ENCODE measurements at places on chromosomes 11 and 22.

- DNase-seq, result no peak
Observed at GRCh38 chr11:106413222-106413621, 335.8 kb downstream of the AASDHPPT start.

GRCh38 chr11:81963018-81963417 is 770.6 kb downstream of the FAM181B start:
- no peak for DNase-seq

DNA sequence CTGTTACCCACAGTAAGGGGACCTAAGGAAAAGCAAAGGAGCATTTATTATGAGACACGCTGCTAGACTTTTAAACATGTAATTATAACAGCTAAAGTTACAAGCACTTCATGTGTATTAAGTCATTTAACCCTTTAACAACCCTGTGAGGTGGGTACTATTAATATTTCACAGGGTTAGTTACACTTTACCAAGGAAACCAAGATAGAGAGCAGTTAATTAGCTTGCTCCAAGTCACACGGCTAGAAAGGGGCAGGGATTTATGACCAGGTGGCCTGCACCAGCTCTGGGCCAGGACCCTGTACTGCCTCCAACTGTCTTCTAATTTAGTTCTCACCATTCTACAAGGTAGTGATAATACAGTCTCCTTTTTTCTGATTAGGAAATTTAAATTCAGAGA is 74.9 kb downstream of the RPL27A start:
- DNase-seq, result no peak

GRCh38 chr22:35099883-35100282 is 33.9 kb downstream of the ISX start:
- DNase-seq, result no peak

- DNase-seq, result peak; percentile 19
Observed at GRCh38 chr11:67082071-67082791, 25.6 kb downstream of the RHOD start.

DNA sequence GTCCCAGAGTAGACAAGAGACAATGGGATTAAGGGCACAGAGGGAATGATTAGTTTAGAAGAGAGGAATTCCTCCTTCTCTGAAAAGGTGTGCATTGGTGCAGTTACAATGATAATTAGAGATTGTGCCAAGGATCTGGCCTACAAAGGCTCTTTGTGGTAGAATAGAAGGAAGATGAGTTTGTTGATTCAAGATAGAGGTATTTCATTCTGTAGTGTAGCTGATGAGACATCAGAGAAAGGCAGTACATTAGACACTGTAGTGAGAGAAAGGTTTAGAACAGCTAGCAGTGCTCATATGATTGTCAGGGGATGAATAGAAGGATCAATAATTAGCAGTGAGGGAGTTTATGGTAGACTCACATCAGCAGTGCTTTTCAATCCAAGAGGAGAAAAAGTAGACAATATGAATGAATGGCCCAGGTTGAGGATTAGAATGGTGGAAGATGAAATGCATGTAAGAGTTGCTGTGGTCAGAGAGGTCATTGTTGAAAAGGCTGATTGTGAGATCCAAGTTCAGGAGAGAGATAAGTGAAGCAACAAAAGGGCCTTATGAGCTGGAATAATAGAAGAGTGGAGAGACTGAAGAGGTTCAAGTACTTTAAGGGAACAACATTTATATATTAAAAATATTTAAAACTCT is 28.9 kb downstream of the SIK2 start:
- DNase-seq, result no peak

DNA sequence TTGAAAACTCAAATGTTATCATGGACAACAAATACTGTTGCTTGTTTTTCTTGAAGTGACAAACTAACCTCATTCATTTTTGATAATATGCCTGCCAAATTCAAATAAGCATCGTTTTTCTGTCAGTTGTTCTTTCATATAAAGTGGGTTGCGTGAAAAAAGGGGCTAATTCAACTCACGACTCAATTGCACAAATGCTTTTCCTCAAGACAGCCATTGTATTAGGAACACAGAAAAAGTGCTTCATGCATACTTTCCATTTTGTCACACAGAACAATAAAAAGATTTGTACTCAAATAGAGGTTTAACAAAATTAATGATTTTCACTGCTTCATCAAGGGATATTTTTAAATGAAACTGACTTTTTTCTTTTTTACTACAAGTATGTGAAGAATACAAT is 94.6 kb upstream of the ALKBH3 start:
- no peak for DNase-seq

DNA sequence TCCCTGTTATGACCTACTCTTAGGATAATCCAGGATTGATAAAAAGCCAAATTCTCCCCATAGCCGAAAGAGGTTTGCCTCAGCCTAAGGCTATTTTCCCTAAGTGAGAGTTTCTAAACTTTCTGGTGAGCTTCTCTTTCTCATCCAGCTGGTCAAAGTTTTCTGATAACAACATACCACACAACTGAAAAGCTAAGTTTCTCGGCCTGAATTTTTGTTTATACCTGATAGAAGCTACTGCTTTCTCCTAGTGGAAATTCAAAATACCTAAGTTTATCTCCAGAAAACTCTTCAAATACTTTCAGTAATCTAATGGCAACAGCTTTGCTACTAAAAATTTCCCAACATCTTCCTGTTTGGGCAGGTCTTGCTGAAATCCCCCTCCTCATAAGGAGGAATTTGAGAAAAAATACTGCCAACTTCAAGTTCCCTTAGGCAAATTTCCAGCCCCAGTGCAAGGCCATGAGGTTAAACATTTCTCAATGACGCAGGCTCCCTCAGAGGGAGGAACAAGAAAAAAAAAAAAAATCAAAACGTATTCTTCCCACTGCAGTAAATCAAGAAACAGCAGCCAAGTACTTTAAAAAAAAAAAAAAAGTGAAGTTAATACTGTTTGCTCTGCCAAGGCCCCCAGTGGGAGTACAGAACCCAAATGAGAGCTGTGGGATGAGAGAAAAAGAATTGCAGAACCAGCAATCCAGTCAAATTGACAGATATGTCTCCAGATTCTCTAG is 127.0 kb downstream of the MRTFA start:
- DNase-seq, result no peak

DNA sequence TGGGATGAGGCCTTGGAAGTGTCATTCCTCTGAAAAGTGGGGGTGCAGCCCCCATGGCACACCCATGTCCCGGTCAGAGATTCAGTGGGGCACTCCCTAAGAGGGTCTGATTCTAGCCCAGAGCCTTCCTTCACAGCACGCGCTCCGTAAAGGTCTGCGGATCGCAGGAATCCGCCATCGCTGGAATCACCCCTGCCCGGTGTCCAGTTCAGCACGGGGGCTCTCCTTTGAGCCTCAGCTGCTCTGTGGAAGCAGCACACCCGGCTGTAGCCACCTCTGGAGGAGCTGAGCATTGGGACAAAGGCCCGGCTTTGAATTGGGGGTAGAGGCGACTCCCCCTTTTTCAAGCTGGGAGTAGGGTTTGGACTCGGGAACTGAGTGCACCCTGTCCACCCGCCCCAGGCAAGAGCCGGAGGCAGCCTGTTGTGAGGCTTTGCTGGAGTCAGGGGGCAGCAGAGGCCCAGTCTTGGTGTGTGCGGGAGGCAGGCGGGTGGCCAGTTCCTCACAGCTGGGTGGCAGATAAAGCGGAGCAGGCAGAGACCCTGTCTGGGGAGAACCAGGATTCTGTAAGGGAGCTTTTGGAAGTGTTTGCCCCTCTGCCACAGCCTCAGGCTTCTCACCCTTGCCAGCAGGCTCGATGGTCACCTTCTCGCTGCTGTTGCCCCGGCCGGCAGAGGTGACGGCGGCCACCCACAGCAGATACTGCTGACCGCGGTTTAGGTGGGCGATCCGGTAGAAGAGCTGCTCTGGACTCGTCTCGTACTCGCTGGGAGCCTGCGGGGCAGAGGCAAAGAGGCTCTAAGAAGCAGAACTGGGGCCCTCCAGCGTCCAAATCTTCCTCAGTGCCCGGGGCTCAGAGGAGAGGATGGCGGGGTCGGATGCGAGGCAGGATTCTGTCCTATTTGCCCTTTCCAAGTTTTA is 115.9 kb downstream of the CEP164 start:
- peak; percentile 7 for DNase-seq

DNA sequence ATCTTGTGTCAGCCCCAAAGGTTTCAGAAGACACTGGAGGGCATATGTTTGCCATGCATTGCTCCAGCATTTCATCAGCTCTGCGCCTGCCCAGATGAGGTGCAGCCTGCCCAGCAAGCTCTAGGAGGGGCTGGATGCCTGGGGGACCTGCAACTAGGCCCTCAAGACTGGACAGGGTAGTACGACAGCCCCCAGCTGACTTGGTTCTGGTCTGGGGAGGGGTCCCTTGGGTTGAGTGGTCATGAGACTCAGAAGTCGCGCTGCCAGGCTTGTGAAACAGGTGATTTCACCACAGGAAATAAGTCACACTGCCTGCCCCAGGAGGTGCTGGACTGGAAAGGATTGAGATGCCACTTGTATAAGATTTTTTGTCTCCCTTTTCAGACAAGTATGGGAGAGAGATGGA is 23.4 kb downstream of the TPBGL start:
- no peak for DNase-seq

DNA sequence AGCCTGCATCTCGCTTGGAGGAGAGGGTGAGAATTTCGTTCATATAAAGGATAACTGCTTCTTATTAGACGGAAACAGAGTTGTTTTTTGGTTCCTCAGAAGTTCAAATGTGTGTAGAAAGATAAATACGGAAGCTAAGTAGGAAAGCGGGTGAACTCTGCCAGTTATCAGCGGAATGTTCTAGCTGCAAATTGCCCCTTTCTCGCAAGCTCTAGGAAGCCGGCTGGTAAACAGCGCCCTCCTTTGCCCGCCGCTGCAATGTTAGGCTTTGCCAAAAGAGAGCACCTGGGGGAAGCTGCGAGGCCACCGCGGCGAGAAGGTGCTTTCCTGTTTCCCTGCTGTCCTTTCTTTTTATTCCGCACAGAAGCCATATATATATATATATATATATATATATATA is 67.0 kb downstream of the IGLL5 start:
- DNase-seq, result peak; percentile 14

DNA sequence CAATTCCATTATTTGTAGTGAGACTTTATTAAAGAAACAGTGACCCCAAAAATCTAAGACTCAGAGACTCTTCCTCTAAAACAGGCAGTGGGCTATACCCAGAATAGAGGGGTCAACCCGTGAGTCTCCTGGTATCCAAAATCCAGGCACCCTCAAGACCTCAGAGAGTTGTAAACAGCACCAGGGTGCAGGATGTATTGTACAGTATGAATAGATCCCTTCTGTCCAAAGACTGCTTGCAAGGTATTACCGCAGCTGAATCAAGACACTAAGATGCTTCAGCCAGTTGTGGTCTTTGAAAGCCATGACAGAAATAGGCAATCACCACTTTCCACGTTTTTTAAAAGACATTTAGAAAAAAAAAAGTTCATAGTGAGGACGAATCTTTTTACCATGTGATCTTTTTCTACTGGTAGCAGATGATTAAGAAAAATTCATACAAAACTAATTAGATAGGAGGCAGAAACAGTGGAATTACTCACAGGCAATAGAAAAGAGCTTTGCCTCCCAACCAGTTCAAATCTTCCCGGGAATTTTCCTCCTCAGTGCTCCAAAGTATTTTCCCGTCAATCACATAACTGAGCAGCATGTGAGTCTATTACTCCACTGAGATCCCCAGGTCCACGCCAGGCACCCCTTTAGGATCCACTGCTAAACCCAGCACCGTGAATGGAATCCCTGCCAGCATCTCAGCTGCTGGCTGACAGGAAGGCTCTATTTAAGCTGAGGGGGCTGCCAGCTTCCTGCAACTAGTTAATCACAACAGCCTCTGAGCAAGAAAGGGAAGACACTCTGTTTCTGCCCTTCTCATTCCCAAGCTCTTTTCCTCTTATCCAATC is 113.1 kb downstream of the ETS1 start:
- no peak for DNase-seq

- DNase-seq, result no peak
Observed at GRCh38 chr11:7574491-7575130, 60.8 kb downstream of the PPFIBP2 start.

DNA sequence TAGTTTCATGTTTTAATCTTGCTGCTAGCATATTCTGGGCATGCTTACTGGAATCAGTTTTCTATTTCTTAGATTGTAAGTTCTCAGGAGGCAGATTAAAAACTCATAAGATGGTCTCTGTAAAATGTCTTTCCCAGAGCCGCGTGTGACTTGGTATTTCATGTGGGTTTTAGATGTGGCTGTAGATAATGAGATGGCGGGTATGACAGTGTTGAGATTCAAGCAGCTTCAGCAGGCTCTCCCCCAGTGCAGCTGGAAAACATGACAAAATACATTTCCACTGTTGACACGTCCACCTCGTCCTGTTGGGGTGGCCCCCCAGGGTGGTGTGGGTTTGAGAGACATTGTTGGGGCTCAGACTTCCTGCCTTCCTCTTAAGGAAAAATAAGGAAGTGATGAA is 106.8 kb downstream of the KIRREL3 start:
- DNase-seq, result no peak

DNA sequence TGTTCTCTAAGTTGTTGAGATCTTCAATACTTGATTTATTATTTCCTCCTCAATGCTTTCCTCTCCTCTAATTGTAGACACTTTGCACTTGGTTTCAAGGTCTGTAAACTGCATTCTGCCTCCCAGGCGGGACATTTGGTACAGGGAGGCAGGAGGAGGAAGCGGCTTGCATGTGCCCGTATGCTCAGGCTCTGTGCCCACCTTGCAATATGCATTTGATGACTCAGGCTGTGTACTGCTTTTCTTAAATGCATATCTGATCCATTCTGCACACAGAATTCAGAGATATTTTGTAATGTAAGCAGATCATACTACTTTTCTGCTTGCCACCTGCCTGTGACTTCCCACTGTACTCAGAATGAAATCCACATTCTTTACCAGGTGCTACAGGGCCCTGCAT is 55.0 kb downstream of the FZD4 start:
- no peak for DNase-seq

DNA sequence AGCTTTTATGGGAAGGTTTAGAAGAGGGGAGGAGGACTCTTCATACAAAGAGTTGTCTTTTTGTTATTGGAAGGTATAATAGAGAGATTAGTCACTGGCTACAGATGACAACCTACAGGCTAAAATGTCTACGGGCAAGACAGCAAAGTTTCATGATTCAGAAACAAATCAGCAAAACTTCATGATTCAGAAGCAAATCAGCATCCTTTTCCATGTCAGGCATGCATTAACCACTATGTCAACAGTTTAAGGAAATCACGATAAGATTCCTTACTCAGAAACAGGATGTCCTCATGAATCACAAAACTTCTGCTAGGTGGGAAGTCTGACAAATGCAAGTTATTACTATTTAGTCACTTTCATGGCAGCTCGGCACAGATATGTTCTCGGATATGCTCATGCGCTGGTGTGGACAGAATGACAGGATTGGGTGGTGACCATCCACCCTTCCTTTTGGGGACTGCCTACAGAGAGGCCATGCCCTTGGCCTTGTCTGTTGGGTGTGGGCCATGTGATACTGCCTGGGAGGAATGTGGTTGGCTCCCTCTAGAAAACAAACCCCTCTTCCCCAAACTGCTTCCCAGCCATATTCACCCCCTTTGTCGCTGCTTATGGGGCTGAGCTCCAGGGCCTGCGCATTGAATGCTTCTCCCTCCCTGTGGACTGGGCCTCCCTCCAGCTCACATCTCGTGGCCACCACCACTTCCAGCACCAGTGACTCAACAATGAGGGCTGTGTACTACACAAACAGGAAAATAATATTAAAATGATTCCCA is 10.1 kb downstream of the C11orf91 start:
- DNase-seq, result peak; percentile 51

Data from NCI-H460 (cell line).